CD4-positive, alpha-beta T cell (primary cell): ENCODE measurements at places on chromosomes 3 and 15.

GRCh38 chr3:164577667-164578210 is 500.6 kb downstream of the SI start:
- no peak for DNase-seq

DNA sequence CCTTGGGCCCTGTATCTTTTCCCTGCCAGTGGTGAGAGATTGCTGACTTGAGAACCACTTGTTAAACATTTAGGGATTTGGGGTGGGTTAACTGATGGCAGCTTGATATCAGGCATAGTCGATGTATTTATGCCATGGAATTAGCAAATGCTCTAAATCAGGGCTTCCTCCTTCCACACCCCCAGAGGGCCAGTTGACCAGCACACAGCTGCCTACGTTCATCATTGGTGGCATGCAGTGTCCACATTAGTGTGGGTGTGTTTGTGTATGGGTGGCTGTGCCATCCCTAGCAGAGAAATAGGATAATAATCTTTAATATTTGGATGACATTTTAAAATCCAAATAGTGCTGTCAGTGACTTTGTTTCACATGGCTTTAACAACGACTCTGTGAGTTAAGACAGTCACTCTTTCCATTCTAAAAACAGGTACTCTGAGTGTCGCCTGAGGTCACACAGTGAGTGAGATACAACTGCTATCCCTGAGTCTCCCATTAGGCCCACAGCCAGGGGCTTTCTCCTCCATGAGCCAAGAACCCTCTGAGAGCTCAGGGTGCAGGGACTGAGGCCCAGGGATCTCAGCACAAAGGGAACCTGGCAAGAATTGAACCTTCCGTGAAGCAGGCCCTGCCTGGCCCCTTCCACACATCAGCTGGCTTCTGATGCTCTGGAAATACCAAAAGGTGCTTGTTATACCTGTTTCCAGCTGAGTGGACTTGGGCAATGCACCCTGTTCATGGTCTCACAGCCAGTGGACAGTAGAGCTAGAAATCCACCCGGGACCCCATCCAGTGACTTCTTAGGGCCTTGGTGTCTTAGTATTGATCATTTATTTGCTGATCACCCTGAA is 4.3 kb upstream of the LTF start:
- no peak for DNase-seq

GRCh38 chr15:48481802-48482201 is 150.6 kb downstream of the DUT start:
- no peak for DNase-seq

GRCh38 chr3:21876782-21877181 is 125.8 kb upstream of the ZNF385D start:
- no peak for DNase-seq

- no peak for DNase-seq
Observed at GRCh38 chr15:94460624-94461023, 229.3 kb downstream of the MCTP2 start.

DNA sequence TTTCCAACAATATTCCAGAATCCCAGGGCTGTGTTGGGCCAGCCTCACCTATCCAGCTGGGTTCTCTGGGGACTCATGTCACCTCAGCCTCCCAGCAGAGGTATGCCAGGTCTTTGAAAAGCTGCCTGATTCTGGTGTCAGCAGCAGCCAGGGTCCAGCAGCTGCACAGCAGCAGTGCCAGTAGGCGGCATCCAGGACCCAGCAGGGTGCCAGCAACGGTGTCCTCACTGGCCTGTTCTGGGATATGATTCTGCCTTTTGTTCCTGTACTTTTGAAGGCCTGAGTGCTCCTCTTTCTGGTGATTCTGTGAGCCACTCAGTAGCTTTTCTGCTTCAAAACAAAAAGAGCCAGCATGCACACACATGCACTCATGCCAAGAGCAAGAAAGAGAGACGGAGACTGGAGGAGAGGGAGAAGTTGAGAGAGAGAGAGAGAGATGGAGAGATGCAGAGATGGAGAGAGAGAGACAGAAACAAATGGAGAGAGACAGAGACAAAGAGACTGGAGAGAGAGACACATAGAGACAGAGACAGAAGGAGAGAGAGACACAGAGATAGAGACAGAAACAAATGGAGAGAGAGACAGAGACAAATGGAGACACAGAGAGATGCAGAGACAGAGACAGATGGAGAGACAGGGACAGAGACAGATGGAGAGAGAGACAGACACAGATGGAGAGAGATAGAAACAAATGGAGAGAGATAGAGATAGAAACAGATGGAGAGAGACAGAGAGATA is 205.7 kb downstream of the UACA start:
- DNase-seq: no peak

- DNase-seq: no peak
Observed at GRCh38 chr15:91992945-91993344, 139.4 kb downstream of the SLCO3A1 start.

- DNase-seq: no peak
Observed at GRCh38 chr15:39621976-39622375, 41.1 kb downstream of the THBS1 start.

GRCh38 chr3:173584838-173585831 is 187.6 kb downstream of the NLGN1 start:
- no peak for DNase-seq

DNA sequence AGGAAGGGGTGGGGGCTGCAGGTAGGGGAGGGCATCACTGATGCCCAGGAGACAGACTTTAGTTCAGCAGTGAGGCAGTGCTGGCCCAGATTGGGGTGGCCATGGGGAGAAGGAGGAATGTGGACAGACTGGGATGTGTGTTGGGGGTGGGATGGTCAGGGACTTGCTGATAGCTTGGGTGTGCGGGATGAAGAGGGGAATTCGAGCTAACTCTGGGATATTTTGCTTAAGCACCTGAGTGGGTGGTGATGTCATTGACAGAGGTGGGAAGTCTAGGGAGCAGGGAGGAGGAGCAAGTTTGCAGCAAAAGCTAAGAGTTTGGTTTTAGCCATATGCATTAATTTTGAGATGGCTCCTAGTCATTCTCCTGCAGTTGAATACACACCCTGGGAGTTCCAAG is 207.5 kb downstream of the RPLP1 start:
- DNase-seq: no peak

- DNase-seq: no peak
Observed at GRCh38 chr3:77563012-77563411, 523.1 kb downstream of the ROBO2 start.

GRCh38 chr3:195385526-195385925 is 57.3 kb downstream of the ACAP2 start:
- no peak for DNase-seq

GRCh38 chr3:87127281-87127680 is 99.8 kb upstream of the CHMP2B start:
- no peak for DNase-seq

- no peak for DNase-seq
Observed at GRCh38 chr3:153670577-153670976, 450.6 kb upstream of the ARHGEF26 start.

- DNase-seq: no peak
Observed at GRCh38 chr3:36817806-36818533, 53.6 kb upstream of the DCLK3 start.

- DNase-seq: no peak
Observed at GRCh38 chr3:128398586-128398985, 68.1 kb downstream of the DNAJB8 start.

DNA sequence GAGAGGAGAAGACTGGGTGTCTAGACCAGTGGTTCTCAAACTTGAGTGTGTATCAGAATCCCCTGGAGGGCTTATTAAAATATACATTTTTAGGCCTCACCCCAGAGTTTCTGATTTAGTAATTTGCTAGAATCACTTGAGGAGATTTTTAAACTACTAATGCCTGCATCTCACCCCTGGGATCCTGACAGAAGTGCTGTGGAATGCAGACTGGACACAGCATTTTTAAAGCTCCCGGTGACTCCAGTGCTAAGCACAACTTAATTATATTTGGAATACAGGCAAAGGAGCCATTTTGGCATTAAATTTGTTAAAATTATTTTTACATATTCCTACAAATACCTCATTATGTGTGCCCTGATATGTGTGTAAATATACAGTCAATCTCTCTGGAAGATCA is 26.7 kb upstream of the COL6A6 start:
- no peak for DNase-seq

GRCh38 chr15:27694506-27695087 is 404.5 kb downstream of the OCA2 start:
- no peak for DNase-seq

- no peak for DNase-seq
Observed at GRCh38 chr15:74610302-74610951, 5.2 kb upstream of the CLK3 start.

GRCh38 chr15:71366926-71367325 is 251.7 kb downstream of the THSD4 start:
- no peak for DNase-seq
